Amniotic stem cell (primary cell): ENCODE measurements at places on chromosomes 6 and 20.

DNA sequence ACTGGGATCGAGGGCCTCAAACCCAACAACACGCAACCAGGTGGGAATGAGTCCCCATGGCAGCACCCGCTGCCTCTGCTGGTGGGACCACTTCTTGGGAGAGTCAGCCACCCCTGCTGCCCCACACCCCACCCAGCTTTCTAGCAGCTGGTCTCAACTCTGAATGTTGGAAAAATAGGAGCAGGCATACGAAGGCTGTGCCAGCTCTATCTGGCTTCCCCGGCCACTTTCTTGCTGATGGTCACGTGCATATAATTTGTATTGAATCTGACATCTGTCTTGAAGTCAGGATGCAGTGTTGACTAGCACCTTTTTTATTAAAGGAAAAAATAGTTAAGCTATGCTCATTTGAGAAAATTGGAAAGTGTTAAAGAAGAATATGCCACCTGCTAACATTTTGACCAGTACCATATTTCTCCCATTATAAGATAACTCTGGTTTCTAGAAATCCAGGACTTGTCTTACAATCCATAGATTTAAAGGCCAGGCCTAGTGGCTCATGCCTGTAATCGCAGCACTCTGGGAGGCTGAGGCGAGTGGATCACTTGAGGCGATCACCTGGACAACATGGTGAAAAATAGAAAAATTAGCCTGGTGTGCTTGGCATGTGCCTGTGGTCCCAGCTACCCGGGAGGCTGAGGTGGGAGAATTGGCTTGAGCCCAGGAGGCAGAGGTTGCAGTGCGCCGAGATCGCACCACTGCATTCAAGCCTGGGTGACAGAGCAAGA is 26.9 kb upstream of the MAPRE1 start:
- no peak for DNase-seq

DNA sequence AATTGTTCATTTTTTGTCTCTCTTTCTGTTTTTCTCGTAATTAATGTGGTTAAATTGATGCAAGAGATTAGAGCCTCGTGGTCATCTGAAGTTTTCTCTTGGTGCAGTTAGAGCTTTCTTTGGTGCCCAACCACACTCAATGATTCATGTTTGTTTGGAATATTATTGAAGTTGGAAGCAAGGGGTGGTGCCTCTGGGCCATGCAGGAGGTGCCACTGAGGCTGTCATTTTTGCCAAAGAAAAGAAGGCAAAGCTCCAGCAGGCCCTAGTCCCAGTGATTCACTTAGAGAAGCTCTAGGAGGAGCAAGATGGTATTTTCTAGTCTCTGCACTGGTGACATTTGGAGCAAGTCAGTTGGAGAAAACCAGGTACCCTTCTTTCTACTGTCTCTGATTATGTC is 144.5 kb upstream of the RALGAPA2 start:
- no peak for DNase-seq

GRCh38 chr6:40232698-40233097 is 298.4 kb upstream of the MOCS1 start:
- DNase-seq: no peak

GRCh38 chr6:27280064-27280539 is 32.0 kb downstream of the POM121L2 start:
- DNase-seq: no peak

DNA sequence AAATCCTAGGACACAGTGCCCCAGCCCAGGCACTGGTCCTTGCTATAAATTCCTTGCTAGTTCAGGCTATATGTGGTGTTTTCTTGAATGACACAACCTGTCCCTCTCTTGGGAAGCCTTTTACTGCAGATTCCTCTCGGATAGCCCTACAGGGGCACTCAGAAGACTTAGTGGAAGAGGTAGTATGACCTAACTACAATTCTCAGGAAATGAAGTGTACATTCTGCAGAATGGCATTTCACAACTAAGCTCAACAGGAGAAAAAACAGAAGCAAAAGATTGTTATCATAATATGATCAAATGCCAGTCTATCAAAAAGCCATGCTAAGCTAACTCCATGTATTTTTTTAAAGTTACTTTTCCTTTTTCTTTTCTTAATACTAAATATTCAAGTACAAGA is 66.3 kb upstream of the FBXL4 start:
- DNase-seq: no peak

DNA sequence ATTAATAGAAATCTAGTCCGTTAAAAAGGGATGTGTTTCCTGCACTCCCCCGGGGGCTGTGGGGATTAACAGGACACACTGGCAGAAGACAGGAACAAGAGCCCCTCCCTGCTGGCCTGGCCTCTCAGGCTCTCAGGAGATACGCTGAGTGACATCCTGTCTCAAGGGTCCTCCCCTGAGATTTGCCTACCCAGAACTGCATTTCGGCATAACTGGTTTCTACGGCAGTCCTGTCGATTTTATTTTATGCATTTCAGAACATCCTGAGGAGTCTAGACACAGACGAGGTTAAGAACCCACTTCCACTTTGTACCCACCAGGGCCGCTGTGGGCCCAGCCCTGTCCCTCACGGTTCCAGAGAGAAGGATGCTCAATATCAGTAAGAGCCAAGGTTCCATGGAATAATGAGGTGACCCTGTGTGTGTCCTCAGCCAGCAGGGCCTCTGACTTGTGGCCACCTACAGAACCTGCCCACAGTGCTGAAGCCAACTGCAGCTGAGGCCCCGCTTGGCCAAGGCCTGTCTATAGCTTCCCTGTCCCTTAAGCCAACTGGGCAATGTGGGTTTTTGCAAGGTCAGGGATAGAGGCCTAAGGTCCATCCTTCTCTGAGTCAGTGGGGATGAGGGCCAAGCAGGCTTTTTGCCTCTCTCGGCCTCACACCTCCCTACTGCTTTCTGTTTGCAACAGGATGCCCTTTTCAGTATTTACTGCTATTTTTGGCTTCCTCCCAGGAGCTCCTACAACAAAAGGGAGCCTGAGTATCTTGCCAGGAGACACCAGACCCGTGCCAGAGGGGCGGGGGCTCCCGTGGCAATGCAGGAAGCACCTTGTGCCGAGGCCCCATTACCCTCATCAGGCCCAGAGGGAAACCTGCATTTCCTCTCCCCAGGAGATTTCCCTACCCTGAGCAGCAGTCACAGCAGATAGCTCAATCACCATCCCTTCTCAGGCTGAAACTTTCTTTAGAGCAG is 14.7 kb downstream of the UQCC2 start:
- no peak for DNase-seq

DNA sequence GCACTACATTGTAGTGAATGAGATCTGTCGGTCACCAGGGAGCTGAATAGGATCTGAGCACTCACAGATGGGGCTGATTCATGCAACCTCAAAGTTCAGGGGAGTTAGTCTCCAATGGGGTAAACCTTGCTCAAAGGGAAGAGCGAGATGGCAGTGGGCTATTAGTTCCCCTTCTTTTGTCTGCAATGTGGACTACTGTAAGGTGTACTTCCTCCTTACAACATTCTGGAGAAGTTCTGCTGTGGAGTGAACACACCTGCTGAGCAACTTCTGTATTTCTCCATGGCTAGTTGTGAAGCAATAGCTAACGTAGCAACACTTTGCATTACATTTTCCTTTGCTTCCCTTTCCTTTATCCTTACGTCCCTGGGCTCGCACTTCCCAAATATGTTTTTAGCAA is 134.3 kb upstream of the B3GAT2 start:
- DNase-seq: no peak

DNA sequence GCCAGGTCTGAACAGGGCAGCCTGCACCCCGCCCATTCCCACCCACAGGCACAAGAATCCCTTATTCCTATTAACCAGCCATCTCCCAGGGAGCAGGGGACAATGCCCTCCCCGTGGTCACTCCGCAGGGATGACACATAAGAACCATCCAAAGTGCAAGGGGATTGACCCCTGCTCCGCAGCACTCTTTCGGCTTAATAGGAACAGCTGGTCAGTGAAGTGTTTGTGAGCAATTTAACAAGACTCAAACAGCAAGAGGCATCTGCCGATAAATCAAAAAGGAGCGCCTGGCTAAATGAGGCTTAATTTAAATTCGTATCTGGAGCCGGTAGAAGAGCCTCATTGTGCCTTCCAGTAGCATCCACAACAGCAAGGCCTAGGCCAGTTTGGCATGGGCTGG is 389.4 kb downstream of the RNGTT start:
- no peak for DNase-seq

DNA sequence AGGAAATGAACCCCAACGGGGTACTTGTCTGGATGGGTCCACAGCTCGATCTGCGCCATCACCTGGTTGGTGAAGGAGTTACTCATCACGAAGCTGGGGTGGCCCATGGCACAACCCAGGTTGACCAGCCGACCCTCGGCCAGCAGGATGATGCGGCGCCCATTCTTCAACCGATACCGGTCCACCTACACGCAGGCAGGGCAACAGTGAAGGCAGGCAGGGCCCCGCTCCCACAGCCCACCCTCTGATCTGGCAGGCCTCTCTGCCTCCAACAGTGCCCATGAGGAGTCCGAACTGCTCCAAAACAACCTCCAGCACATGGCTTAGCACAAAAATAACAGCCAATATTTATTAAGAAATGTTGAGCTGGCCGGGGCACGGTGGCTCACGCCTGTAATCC is 17.7 kb downstream of the AHCY start:
- DNase-seq: no peak

GRCh38 chr6:130138116-130138908 is 84.4 kb downstream of the SAMD3 start:
- DNase-seq: no peak

GRCh38 chr6:139905404-139906052 is 531.1 kb upstream of the CITED2 start:
- DNase-seq: no peak

- DNase-seq: no peak
These were observed 2.1 kb downstream of the TMEM14B start for GRCh38 chr6:10749734-10750133.

GRCh38 chr6:125100074-125100652 is 53.4 kb upstream of the TPD52L1 start:
- no peak for DNase-seq

DNA sequence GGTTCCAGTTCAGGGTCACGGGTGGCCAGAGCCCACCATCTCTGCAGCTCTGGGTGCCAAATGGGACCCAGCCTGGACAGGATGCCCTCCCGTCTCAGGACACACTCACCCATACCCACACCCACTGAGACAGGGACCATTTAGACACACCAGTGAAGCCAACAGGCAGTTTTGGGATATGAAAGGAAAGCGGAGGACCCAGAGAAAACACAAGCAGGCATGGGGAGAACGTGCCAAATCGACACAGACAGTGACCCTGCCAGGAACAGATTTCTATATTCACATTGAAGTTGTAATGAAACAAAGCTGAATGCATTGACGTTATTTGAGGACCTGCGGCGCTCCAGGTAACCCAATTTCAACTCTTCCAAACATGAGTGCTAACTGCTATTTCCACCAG is 164.5 kb downstream of the DOK5 start:
- DNase-seq: no peak

DNA sequence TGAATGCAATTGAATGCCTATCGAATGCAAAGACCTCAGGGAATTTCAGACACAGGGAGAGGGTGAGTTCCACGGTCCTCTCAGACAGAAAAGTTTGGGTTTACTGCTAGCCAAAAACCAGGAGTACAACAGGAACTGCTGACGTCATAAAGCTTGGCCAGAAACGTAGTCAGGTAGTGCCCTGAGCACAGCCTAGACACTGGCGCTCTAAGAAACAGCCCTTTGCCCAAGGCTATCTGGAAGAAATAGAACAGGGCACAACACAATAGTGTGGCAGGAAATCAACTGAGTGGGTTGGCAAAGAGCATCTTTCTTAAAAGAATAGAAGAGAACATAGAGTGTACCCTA is 58.0 kb downstream of the GFOD1 start:
- no peak for DNase-seq

DNA sequence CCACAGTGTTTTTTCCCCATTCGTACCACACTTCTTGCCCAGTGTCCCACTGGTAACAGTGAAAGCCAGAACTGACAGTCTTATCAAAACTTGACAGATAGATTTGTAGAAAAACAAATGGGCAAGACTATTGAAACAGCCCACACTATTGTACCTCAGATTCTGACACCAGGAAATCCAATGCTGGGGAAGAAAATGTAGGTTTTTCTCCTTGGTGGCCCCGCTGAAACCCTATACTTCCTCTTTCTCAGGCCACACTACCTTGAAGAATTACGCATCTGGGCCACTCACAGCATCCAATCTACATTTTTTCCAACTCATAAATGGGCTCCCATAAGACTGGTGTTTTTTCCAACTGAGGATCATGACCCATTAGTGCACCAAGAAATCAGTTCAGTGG is 90.9 kb upstream of the HDDC2 start:
- DNase-seq: no peak

- no peak for DNase-seq
These were observed 596.0 kb downstream of the COL12A1 start for GRCh38 chr6:74609871-74610270.

GRCh38 chr20:44613575-44613974 is 31.2 kb downstream of the PKIG start:
- DNase-seq: no peak

- DNase-seq: no peak
These were observed 12.5 kb downstream of the ITPR3 start for GRCh38 chr6:33633462-33634158.

DNA sequence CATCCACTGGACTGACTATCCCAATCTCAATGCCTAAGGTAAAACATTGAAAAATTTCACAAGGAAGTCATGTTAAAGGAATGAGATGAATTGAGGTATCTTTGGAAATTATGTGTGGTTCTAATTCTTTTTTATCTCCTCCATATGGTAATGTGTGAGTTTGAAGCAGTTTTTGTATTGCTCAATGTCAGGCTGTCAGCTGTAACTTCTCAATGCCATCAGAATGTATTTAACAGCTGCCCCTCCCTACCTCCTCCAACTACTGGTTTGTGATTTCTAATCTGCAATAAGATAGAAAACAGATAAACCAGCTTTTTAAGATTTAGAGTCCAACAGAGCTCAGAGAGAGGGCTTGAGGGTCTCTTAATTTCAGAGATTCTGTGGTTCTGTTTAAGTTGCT is 1005.8 kb upstream of the ADGRB3 start:
- DNase-seq: no peak

- no peak for DNase-seq
These were observed 9.2 kb downstream of the BHLHE23 start for GRCh38 chr20:62997417-62998035.

DNA sequence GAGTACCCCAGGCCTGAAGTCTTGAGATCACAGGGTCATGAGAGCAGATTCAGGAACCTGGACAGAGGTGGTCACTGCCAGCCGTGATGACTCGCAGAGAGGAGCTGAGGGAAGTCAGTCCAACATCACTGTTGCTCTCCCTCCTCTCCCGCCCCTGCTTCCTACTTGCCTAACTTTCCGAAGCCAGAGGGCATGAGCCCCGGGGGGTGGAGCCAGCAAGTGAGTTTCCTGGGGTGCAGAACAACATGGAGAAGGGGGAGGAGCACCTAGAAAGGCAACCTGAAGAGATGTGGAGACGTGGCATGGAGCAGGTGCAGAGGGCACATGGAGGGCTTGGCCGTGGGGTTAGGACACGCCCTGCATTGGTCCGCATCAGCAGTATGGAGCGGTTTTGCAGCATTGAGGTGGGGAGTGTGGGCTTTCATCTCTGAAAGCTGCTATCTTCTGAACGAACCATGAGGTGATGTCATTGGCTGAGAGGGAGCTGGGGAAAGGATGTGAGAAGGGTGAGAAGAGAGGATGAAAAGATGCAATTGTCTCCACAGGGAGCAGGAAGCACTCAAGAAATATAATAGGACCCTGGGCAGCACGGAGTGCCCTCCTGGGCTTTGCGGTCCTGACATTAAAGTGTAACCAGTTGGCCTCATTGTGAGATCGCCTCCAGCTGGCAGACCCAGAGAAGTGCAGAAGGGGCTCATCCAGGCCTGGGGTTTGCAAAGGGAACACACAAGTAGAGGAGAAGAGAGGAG is 25.0 kb downstream of the GDAP1L1 start:
- DNase-seq: no peak

GRCh38 chr6:42368181-42368580 is 83.5 kb downstream of the TRERF1 start:
- DNase-seq: no peak

- DNase-seq: no peak
These were observed 76.1 kb upstream of the NAA20 start for GRCh38 chr20:19940988-19941460.
